ENCODE measurements at places on chromosomes 7 and 10.

- DNase-seq, result no peak
These were observed 319.0 kb downstream of the HPSE2 start for GRCh38 chr10:98916526-98917125.

- DNase-seq, result no peak
These were observed 263.6 kb downstream of the SKIDA1 start for GRCh38 chr10:21261842-21262294.

GRCh38 chr7:151143261-151144015 is 24.1 kb downstream of the GBX1 start:
- no peak for DNase-seq

- DNase-seq, result no peak
These were observed 37.7 kb downstream of the PRSS2 start for GRCh38 chr7:142808461-142808801.

All from lower leg skin (tissue), 4 donors.